ENCODE measurements at places on chromosomes 1 and 21. TPM values are rescaled to one million over a fixed set of nuclear protein-coding genes. Genes with fewer than 3 reads are reported as not detected.

Gene EXO1
- 28.7 TPM for total RNA-seq

Gene C1QB
- not detected for total RNA-seq

Gene TAL1
- total RNA-seq: not detected

Gene DCLRE1B
- 6.8 TPM for total RNA-seq

Gene RORC
- total RNA-seq: 0.25 TPM
